Stimulated activated CD4-positive, alpha-beta T cell treated with anti-CD3 and anti-CD28 coated beads, Interleukin-1b, Interleukin-23, amount 100 ng/mL, for 48 hours (primary cell): ENCODE measurements at places on chromosomes 11 and 22.

DNA sequence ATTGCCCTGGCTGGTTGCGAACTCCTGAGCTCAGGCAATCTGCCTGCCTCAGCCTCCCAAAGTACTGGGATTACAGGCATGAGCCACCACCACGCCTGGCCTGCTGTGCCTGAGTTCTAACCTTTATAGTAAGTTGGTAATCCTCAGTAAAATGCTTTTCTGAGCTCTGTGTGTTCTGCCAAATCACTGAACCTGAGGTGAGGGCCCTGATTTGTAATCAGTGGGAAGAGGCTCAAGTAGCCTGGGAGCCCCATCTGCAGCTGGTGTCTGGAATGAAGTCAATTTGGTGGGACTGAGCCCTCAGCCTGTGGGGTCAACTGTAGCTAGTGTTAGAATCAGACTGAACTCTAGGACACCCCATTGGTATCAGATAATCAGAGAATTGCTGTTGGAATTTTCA, 72.6 kb upstream of the PARVG start:
- DNase-seq: no peak

DNA sequence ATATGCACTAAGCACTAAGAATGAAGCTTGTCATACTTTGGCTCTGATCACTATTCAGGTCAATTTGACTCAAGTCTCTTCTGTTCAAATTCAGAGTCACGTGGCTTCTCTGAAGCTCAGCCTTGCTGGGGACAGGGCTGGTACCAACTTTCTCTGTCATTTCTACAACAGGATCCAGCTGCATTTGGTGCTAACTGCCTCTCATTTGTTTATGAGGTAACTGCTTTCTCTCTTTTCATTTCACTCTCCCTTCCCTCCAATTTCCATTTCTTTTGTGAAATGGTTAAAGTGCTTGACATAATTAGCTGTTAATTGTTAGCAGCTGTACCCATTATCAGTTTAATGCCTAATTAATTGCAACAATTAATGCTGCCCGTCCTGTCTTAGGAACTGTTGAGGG, 259.7 kb upstream of the PLET1 start:
- DNase-seq: no peak

DNA sequence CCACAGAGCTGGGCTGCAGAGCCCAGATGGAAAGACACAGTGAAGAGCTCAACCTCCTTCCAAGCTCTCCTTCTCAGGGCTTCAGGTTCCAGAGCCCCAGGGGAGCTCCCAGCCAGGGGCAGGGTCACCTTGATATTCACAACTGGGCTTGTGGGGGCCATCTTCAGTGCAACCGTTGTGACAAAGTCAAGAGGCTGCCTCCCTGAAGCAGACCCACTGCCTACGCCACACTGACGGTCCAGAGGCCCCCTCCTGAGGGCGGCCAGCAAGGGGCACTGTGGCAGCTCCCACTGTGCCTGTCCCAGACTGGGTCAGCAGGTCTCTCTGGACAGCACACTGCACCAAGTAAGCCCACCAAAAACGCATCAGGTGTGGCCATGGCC, 84.1 kb downstream of the DGCR2 start:
- no peak for DNase-seq

- no peak for DNase-seq
Observed at GRCh38 chr11:31687256-31687655, 123.9 kb downstream of the PAX6 start.

DNA sequence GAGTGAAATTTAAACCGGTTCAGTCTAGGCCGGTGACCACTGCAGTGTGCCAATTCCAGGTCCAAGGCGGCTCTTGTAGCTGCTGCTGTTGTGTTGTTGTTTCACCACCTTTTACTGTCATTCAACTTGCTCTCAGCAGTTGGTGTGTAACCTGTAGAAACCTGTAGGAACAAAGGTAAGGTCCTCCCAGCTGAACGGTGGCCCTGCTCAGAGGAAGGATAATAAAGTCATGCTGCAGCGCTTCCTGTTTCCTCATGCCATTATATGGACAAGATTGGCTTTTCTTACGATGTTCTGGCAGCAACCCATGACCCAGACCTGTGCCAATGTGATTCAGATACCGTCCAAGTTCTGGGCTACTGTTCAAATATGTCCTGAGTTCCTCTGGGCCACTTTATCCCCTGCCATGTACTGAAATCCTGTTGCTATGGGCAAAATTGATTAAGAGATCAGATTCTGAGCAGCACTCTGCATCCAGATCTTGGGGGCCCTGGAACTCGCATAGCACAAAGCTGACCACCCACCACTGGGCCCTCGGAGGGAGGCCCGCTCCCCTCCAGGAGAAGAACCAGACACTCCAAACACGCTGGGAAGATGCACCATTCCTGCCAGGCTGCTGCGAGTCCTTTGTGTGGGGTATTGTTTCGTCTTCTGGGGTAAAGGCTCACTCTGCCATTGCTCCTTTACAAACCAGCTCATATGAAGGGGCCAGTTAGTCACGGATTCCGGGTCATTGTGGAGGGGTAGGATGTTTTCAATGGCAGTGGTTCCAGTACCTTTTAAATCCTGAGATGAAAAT, 13.2 kb downstream of the FAM181B start:
- DNase-seq: no peak

- no peak for DNase-seq
Observed at GRCh38 chr11:59254286-59254685, 41.6 kb upstream of the MPEG1 start.

GRCh38 chr11:121129362-121130340, 28.6 kb downstream of the TECTA start:
- no peak for DNase-seq

DNA sequence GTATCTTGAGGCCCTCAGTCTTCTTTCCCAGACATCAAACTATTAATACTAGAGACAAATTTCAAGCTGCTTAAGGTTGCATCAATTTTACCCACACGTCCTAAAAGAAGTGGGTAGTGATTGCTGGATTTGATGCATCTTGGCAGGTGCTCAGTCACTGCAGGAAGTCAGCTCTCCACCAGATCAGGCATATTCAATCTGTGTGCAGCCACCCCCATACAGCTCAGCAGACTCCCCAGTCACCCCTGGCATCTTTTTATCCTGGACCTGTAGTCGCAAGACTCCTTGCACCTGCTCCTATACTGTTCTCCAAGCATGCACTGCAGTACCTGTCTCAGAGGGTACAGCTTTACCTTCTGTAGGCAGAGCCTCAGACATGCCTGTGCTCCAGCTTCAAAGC, 343.1 kb upstream of the ISX start:
- DNase-seq: no peak

GRCh38 chr11:113376156-113376555, 11.4 kb upstream of the ANKK1 start:
- no peak for DNase-seq

GRCh38 chr22:17250380-17251082, 31.3 kb upstream of the ADA2 start:
- DNase-seq: no peak

GRCh38 chr11:109015283-109015682, 350.4 kb downstream of the DDX10 start:
- no peak for DNase-seq

GRCh38 chr11:77030834-77031414, 3.3 kb upstream of the B3GNT6 start:
- no peak for DNase-seq

DNA sequence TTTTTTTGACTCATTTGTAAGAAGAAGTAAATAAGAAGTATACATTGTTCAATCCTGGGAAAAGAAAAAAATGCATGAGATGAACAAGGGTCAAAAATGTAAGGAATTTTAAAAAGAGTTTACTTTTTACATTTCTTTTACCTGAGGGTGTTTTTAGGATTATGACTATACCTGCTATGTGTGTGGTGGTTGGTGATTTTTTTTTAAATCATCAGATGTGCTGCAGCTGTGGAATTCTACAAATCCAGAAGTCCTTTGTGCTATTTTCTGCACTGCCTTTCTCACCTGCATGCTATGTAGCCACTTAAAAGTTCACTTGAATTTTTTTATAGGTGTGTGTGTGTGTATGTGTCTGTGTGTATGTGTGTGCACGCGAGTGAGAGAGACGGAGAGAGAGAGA, 185.3 kb downstream of the FAT3 start:
- DNase-seq: no peak

DNA sequence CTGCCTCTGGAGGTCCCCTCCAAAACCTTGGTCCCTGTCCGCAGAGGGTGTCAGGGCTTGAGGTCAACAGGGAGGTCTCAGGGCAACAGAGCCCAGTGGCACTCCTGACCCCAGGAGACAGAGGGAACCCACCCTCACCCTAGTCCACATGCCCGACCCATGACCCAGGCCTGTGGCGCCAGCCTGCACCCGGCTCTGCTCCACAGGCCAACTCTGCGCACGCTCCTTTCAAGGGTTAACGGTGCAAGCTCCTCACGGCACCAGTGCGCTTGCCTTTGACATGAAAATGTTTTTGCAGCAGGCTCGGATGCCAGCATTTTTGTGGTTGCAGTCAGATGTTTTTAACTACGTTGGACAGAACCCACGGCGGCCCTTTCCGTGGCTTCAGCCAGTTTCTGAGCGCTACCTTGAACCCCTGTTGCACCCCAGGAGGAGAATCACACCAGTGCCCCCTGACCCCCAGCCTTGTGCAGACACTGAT, 68.6 kb downstream of the CDKN1C start:
- no peak for DNase-seq

DNA sequence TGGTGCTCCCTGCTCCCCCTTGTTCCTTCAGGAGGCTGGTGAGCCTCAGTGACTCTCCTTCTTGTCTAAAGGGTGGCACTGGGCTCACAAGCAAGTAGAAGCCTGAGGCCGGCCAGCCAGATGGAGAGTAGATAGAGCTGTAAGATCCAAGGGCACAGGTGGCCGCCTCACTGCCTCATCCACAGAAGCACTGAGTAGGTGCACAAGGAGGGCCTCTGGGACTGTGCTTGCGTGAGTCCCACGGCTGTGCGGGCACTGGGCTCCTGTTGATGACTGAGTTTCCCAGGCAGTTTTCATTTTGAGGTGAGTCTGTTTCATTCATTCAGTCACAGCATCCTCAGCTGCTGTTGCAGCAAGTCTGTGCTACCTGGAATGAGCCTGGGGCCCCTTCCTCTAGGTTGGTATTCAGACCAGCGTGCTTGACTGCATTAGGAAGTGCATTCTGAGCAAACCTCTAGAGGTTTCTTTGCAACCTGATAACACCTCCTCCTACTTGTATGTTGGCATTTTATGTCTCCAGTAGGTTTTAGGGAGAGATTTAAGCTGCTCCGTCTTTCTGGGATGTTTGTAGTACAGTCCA, 184.0 kb downstream of the TBC1D22A start:
- no peak for DNase-seq

- no peak for DNase-seq
Observed at GRCh38 chr22:27192135-27192829, 534.9 kb downstream of the MIAT start.

DNA sequence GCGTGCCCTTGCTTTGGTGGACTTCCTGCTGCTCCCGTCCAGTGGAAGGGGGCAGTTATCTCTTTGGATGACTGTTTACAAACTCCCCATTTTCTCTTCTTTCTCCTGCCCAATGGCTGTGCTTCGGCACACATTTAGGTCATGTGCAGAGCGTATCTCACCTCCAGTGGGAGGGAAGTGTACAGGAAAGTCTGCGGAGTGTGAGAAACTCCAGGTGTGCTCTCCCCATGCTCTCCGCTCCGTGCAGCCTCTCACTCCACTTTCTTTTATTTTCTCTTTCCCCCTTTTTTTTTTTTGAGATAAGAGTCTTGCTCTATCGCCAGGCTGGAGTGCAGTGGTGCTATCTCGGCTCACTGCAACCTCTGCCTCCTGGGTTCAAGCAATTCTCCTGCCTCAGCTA, 11.9 kb upstream of the TEF start:
- no peak for DNase-seq
